ENCODE measurements at places on chromosomes 3 and 15. TPM values are rescaled to one million over a fixed set of nuclear protein-coding genes. Genes with fewer than 3 reads are reported as not detected.

GRCh38 chr15:99211926-99212325 lies 37.5 kb downstream of the TTC23 start:
- DNase-seq, result no peak

ROPN1 gene
- polyA plus RNA-seq, result not detected

IL16 gene
- 155 TPM for polyA plus RNA-seq

DNA sequence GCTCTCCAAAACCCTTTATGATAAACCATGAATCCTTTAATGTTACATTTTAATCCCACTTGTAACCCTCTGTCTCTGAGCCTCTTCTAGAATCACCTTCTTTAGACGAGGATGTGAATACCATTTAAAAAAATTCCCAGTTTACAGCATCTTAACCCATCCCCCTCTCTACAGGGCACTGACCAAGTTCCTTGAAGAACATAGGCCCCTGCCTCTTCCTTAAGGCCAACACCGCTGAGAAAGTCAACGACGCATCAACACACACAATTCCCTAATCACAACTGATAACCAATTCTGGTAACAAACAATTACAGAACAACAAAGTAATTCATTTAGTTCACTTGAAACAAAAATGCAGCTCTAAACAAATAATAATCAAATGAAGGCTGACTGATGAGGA lies 130.3 kb downstream of the DLG1 start:
- DNase-seq, result no peak

CYP8B1 gene
- not detected for polyA plus RNA-seq

PGBD4 gene
- 0.90 TPM for polyA plus RNA-seq

DNA sequence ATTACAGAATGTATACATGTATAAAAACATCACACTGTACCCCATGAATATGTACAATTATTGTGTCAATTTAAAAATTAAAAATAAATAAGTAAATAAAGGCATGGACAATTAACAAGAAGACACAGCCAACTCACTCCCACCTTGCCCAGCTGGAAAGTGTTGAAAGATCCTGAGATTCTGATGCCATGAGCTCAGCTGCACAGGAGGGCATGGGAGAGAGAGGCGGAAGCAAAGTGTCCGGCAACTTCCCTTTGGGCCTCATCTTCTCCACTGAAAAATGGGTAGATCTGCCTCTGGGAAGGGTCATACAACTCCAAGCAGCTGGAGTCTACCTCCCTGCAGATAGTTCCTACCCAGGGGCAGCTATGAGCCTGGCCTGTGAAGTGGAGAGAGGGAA lies 277.3 kb downstream of the UACA start:
- no peak for DNase-seq
